ENCODE measurements at places on chromosomes 7 and 10.

- DNase-seq, result no peak
Observed at GRCh38 chr10:9670911-9671310, 1346.8 kb upstream of the CELF2 start.

- DNase-seq, result no peak
Observed at GRCh38 chr10:29430101-29430500, 141.2 kb downstream of the LYZL1 start.

DNA sequence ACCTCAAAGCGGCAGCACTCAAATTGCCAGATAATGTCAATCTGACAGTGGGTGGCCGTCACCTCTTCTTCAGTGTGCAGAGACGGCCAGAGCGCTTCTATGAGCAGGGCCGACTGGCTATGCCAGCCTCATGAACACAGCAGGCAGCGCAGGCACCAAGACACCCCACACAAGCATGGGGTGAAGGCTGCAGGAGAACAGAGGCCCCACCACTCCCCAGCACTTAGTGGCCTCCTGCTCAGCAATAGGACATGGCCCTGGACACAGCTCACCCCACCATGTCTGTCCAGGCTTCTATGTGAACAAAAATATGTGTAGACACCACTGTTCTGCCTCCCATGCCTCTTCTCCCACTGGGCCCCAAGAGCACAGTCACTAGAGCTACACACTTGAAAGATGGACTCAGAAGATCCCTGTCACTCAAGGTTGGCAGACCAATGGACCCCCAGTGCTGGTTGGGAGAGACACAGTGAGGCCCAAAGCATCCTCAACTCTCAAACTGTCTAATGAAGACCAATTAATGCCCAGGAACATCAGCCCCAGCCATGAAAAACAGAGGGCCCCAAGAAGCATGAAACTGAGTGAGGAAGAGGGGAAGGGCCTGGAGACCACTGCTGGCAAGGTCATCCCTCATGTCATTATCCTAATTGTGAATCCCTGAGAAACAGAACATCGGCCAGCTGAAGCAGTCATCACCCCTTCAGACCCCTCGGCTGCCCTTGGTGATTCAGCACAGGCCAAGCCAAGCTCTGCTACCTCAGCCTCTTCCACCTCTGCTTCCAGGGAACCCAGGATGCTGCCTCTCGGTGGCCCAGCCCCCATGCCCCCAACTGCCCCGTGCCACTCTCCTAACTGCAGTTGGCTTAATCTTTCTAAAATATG, 77.7 kb downstream of the GRID1 start:
- no peak for DNase-seq

GRCh38 chr10:50396491-50397311, 145.4 kb upstream of the ASAH2 start:
- no peak for DNase-seq

All from activated CD8-positive, alpha-beta memory T cell treated with anti-CD3 and anti-CD28 coated beads for 4 hours (primary cell).